ENCODE measurements at places on chromosomes 2 and 18.

DNA sequence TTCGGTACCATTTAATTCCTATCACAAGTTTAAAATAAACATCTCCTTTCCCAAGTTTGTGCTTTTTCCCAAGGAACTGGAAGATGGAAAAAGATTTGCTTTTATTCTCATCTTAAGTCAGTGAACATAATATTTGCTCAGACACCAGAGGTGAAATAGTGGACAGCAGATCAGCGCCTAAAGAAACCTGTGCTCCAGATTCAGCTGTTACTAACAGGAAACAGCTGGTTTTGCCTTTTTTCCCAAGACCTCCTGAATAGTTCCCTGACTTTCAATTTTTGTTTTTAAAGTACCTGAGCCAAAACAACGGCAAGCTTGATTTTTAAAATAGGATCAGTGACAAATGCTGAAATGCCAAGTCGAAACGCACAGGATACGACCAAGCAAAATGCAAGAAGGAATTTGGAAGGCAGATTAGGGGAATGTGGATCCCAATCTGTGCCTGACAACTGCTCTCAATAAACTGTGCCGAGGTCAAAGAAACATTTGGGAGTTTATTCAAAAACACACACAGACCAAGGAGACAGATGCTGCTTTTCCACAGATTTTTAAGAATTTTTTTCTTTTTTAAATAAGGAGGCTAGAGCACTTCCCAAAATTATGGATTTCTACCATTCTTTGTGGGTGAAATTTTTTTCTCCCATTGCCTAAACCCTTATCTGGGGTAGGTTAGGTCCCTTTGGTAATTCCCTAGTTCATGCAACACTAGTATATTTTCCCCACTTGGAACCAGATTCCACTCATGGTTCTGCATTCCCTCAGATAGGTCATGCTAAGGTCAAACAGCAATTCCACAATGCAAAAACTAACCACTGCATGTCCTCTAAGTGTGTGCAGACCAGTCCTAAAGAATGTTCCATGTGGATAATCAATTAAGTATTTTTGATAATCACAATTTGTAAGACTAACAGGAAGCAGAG lies 121.5 kb upstream of the PDE1A start:
- DNase-seq = no peak

- no peak for DNase-seq
Measured at GRCh38 chr2:167334146-167334742, 446.0 kb downstream of the XIRP2 start.

- no peak for DNase-seq
Measured at GRCh38 chr2:31011587-31011986, 126.7 kb downstream of the GALNT14 start.

DNA sequence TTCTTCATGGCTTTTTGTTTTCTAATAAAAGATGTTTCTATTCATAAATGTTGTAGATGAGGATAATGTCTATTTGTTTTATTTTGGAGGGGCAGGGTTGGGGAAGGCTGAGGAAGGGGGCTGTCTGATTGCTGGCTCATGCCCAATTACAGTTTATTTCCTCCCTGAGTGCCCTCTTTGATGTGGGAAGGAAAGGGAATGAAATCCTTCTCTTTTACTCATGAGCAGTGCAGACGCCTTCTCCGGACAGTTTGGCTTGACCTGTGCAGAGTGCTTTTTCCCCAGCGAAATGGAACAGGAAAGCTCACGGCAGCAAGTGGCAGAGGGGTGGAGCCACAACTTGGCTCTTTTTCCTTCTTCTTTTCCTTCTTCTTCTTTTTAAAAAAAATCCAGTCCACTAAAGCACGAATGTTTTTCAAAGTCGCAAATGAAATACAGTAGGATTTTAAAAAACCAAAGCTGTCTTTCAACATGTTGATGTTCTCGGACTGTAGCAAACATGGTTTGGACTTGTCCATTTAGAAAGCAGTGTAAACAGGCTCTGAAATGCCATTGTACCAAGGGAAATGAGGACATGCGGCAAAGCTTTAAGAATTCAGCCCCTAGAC lies 34.5 kb downstream of the RAB31 start:
- DNase-seq = no peak

DNA sequence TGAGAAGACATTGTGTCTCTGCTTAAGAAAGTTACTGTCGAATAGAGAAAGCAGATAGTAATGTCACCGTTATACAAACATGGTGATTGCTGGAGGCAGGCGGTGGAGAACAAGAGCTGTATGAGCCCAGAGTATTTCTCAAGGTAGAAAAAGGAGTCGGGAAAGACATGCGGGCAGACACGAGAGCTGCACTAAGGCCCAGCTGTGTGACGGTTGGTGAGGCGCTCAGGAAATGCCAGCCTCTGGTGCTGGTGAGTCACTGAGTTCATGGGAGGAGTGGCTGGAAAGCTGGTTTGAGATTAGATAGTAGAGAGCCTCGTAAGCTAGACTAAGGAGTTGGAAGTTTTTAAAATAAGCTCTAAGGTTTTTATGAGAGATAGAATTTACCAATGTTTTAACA lies 390.9 kb upstream of the TRIB2 start:
- no peak for DNase-seq

DNA sequence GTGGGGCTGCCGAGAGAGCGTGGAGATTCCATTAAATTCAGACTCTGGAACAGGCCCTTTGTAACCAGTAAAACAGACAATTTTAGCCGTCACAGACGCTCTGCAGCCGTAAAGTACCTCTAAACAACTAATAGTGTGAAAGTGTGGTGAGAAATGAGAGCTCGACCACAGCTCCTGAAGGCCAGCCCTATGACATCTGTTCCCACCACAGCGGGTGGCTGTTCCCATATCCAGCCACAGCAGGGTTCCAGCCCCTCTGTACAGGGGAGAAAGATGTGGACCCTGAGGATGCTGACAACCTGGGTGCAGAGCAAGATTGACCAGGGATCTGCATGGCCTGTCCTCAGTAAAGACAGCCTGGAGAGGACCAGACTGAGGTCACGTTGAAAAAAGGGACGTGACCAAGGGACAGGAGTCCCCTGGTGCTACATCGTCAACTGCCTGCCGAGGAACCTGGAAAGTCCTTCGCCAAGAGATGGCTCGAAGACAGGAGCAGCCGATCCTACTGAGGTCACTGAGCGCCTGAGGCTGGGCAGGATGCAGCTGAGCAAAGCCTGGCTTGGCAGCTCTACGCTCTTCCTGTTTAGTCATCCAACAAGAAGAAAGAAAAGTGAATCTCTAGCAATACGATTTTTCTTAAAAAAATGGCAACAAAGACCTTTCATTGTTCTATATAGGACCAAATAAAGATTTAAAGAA lies 831.7 kb downstream of the RNF144A start:
- DNase-seq = peak; percentile 10

DNA sequence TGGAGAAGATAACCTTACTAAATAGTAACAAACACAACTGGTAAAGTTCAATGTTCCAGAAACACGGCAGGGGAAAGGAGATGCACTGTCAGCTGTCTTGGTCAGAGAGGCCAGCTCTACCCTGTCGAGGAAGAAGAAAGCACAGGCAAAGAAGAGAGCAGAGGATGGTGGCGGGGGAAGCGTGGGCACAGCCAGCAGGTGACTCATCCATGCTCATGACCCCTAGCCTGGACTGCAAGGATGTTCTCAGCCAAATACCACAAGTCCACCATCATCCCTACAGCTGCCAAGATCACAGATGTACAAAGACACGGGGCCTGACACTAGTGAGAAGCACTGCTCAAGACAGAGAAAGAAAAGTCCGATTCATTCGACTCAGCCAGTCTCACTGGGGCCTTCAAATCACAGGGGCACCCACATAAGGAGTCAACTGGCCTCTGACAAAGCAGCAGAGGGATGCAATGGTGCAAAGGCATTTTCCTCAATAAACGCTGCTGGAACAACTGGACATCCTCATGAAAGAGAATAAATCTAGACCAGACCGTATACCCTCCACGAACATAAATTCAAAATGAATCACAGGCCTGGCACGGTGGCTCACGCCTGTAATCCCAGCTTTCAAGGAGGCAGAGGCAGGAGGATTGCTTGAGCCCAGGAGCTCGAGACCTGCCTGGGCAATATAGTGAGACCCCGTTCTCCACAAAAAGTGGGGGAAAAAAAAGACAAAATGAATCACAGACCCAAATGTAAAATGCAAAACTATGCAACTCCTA lies 5.6 kb downstream of the DTYMK start:
- no peak for DNase-seq

DNA sequence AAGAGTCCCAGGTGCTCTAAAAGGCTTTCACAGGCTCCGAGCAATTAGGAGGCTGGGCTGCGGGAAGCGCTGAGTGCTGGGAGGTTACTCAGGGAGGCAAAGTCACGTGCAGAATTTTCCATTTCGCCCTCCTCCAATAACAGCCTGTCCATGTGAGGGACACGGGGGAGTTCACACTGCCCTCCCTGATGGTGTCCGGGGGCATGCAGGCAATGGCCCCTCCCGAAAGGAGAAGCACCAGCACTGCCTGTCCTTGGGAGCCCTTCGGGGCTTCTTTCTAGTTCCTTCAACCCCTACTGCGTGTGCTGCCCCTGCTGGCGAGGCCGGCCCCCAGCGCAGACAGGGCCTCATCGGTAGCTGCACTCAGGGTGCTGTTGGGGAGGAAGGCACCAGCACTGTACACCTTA lies 63.1 kb upstream of the HPCAL1 start:
- no peak for DNase-seq

- DNase-seq = peak; percentile 5
Measured at GRCh38 chr2:18412980-18413675, 147.3 kb downstream of the RDH14 start.

- no peak for DNase-seq
Measured at GRCh38 chr2:229350117-229350805, 79.2 kb upstream of the PID1 start.

GRCh38 chr2:4404363-4404762 lies 701.0 kb downstream of the DCDC2C start:
- no peak for DNase-seq

DNA sequence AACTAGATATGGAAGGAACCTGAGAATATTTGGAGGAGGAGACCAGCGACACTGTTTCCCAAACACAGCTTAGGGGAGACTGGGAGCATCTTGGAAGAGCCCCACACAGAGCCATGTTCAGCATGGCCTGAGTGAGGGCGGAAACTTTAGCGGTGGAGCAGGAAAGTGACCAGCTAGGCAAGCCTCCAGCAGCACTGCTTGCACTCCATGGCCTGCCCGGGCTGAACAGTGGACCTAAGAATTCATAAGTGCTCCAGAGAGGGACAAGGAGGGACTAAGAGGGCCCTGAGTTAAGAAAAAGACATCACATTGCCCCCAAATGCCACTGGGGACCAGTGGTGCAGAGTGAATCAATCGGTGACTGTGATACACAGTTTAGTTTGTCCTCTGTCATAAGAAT lies 566.4 kb downstream of the TNS1 start:
- no peak for DNase-seq

- no peak for DNase-seq
Measured at GRCh38 chr18:70249118-70249517, 39.7 kb upstream of the SOCS6 start.

DNA sequence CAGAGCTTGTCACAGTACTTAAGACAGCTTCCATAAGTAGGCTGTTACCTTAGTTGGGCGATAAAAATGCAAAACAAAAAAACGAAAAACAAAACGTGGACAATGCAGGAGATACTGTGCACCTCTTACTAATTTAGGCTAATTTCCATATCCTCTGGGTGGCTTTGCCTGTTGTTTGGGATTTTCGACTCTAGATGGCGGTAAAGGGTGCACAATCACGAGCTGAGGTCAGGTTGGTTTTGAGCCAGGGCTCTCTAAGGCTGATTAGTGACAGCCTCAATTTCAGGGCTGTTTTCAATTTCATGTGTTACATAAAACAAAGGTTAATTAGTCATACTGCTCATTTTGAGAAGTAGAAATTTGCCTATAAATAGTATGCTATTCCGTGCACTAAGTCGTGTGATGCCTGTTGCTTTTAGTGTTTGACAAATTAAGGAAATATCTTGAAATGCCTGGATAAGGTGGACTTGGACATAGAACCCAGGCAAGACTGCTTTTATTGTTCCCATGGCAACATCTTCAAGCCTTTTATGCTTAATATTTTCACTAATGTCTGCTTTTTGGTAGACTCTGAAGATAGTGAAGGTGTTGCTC lies 493.1 kb downstream of the SOCS6 start:
- peak; percentile 22 for DNase-seq

GRCh38 chr18:55903911-55904310 lies 315.9 kb upstream of the TCF4 start:
- DNase-seq = no peak

- no peak for DNase-seq
Measured at GRCh38 chr2:23383100-23383499, 1.9 kb upstream of the KLHL29 start.

DNA sequence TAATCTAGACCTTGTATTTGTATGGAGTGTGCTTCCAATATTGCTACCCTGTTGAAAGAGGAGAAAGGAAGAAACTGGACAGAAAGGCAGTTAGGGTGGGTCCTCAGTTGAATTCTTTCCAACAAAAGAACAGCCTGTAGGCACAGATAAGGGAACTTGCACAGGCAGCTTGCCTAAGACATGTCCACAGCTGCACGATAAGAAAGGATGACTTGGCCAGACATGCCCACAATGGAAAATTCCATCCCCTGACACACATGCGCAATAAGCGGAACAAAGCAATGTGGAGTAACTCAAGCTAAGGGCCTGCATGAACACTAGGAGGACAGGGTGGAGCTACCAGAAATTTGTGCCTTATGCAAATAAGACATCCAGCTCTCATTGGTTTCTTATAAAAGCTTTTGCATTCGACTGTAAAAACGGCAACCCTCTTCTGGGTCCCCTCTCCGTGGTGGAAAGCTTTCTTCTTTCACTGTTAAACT lies 1084.7 kb upstream of the NXPH2 start:
- no peak for DNase-seq

DNA sequence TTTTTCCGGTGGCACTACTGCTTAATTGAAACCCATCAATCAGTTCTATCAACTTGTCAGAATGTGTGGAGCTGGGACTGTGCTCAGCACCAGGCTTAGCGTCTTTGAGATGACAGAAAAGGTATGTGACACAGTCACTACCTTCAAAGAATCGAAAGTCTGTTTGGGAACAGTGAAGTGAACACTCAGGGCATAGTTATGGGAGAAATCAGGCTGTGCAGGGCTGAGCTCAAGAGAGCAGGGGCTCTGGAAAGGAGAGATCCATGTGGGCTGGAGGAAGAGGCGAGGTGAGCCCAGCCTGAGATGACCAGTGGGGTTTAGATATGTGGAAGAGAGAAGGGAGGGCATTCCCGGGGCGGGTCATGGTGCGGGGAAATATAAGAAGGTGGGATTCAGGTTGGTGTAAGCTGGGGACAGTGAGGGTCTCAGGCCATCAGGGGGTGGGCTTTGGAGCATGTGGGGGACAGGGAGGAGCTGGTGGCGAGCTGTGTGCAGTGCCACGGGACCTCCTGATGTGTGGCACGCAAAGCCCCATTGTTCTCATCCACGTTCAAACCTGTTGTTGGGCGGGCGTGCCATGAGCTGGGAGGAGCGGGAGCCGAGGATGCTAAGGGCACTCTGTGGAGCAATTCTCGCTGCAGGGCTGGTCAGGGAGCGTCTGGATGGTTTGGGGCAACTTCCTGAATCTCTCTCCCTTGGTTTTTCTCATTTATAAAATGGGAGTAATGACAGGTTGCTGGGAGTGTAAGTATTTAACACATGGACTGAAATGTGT lies 72.5 kb downstream of the VAPA start:
- no peak for DNase-seq

- DNase-seq = no peak
Measured at GRCh38 chr2:17517481-17518211, 594 bp downstream of the RAD51AP2 start.
